T-helper 2 cell treated with Interferon-gamma antibody and Interleukin-4, amounts not matched to agents 100 ng/mL and 5 ng/mL, for 36 hours (primary cell): ENCODE measurements at places on chromosomes 4 and X. TPM values are rescaled to one million over a fixed set of nuclear protein-coding genes. Genes with fewer than 3 reads are reported as not detected.

The LEF1 gene
- total RNA-seq: 173 and 175 TPM in 2 replicates

The FAM9C gene
- total RNA-seq: not detected in 2 replicates

The HSFX3 gene
- total RNA-seq: not detected in 2 replicates

The TCEAL3 gene
- total RNA-seq: 1.0 and 1.6 TPM in 2 replicates

The ADGRL3 gene
- not detected in 2 replicates for total RNA-seq

The STAP1 gene
- total RNA-seq: 45.7 and 46.6 TPM in 2 replicates

The F11 gene
- not detected in 2 replicates for total RNA-seq

The TACC3 gene
- 220 and 221 TPM in 2 replicates for total RNA-seq

The PLAC8 gene
- 127 and 135 TPM in 2 replicates for total RNA-seq

The ACE2 gene
- total RNA-seq: not detected in 2 replicates

The ADAMTS3 gene
- not detected in 2 replicates for total RNA-seq

The NPY5R gene
- not detected in 2 replicates for total RNA-seq

The PRDM5 gene
- not detected in 2 replicates for total RNA-seq

The NMU gene
- total RNA-seq: not detected in 2 replicates

The PDCL2 gene
- not detected in 2 replicates for total RNA-seq

The EMCN gene
- total RNA-seq: not detected in 2 replicates

The LDB2 gene
- total RNA-seq: not detected in 2 replicates

The MAGEA2B gene
- not detected in 2 replicates for total RNA-seq

The ITM2A gene
- 142 and 152 TPM in 2 replicates for total RNA-seq

The ARAP2 gene
- 37.5 and 42.9 TPM in 2 replicates for total RNA-seq

The FRG2 gene
- total RNA-seq: not detected in 2 replicates

The MAOA gene
- 19.6 and 20.8 TPM in 2 replicates for total RNA-seq

The P2RY8 gene
- 126 and 127 TPM in 2 replicates for total RNA-seq

The CD99L2 gene
- 13.0 and 13.4 TPM in 2 replicates for total RNA-seq

The SHROOM4 gene
- not detected in 2 replicates for total RNA-seq

The CHM gene
- total RNA-seq: 16.0 and 16.2 TPM in 2 replicates

The GNRHR gene
- not detected in 2 replicates for total RNA-seq

The STATH gene
- not detected in 2 replicates for total RNA-seq

The ADAM29 gene
- not detected in 2 replicates for total RNA-seq

The GPC3 gene
- 0.45 and 0.59 TPM in 2 replicates for total RNA-seq

The RFC1 gene
- 64.9 and 68.5 TPM in 2 replicates for total RNA-seq

The ESX1 gene
- total RNA-seq: 0.14 and 0.25 TPM in 2 replicates

The AWAT2 gene
- not detected in 2 replicates for total RNA-seq

The F9 gene
- not detected in 2 replicates for total RNA-seq

The STBD1 gene
- total RNA-seq: 1.2 and 1.3 TPM in 2 replicates

The SYP gene
- 0.95 and 1.3 TPM in 2 replicates for total RNA-seq

The ARX gene
- not detected in 2 replicates for total RNA-seq

The RTL3 gene
- total RNA-seq: 0.07 TPM in 1 of 2 replicates, not detected in the other

The SLC16A2 gene
- total RNA-seq: 0.07 TPM in 1 of 2 replicates, not detected in the other
